ENCODE measurements at places on chromosomes 13 and 19. TPM values are rescaled to one million over a fixed set of nuclear protein-coding genes. Genes with fewer than 3 reads are reported as not detected.

The ERICH6B gene
- not detected for total RNA-seq

The SPRED3 gene
- 2.3 TPM for total RNA-seq

The KLK4 gene
- total RNA-seq, result 0.08 TPM

The BRSK1 gene
- total RNA-seq, result 5.4 TPM

The NRTN gene
- total RNA-seq, result 0.48 TPM

The CLIP3 gene
- 0.95 TPM for total RNA-seq

The TPTE2 gene
- not detected for total RNA-seq

The LYPD3 gene
- total RNA-seq, result 0.45 TPM

The SAE1 gene
- 213 TPM for total RNA-seq

The VAV1 gene
- 6.3 TPM for total RNA-seq

The RFX1 gene
- 6.3 TPM for total RNA-seq

The CEACAM16 gene
- total RNA-seq, result 0.24 TPM

The RASAL3 gene
- not detected for total RNA-seq

The LACC1 gene
- total RNA-seq, result 2.9 TPM

The BCAM gene
- total RNA-seq, result 69.6 TPM

The LILRB4 gene
- not detected for total RNA-seq

The CD70 gene
- total RNA-seq, result 24.7 TPM

The ZSCAN4 gene
- total RNA-seq, result not detected

The CLEC17A gene
- 0.09 TPM for total RNA-seq

The KASH5 gene
- total RNA-seq, result not detected

The CACNG7 gene
- total RNA-seq, result 10.7 TPM

The ZNF729 gene
- not detected for total RNA-seq

The KCNJ14 gene
- 1.0 TPM for total RNA-seq

The KLK3 gene
- total RNA-seq, result not detected

The DPF1 gene
- total RNA-seq, result 4.3 TPM

The UFM1 gene
- total RNA-seq, result 26.8 TPM

The GRIK5 gene
- 0.72 TPM for total RNA-seq

The ZNF492 gene
- total RNA-seq, result not detected

The CEACAM4 gene
- total RNA-seq, result not detected

The FCER2 gene
- total RNA-seq, result not detected

The CLDND2 gene
- 12.5 TPM for total RNA-seq

The GPC6 gene
- total RNA-seq, result 3.5 TPM

The OR7D2 gene
- total RNA-seq, result not detected

The SEMA6B gene
- 6.0 TPM for total RNA-seq

The TGFBR3L gene
- 1.7 TPM for total RNA-seq

The DENND1C gene
- total RNA-seq, result 0.23 TPM

The DIAPH3 gene
- 6.7 TPM for total RNA-seq

The THOP1 gene
- 77.7 TPM for total RNA-seq

The ZNF837 gene
- 1.4 TPM for total RNA-seq

The FBXO17 gene
- total RNA-seq, result 66.9 TPM

The PLPP2 gene
- total RNA-seq, result 78.6 TPM

The GPR180 gene
- 3.6 TPM for total RNA-seq

All from A549 treated with CORT108297 at 1 μM for 4 hours (cell line).